ENCODE measurements at places on chromosomes 16 and 17.

- no peak for DNase-seq
Measured at GRCh38 chr16:73764321-73764720, 532.3 kb upstream of the PSMD7 start.

GRCh38 chr16:15636392-15636873 lies 6.5 kb downstream of the MARF1 start:
- no peak for DNase-seq

- no peak for DNase-seq
Measured at GRCh38 chr16:81583893-81584631, 139.5 kb downstream of the CMIP start.

- no peak for DNase-seq
Measured at GRCh38 chr16:47059991-47060390, 83.8 kb downstream of the NETO2 start.

- no peak for DNase-seq
Measured at GRCh38 chr16:81450783-81451491, 6.3 kb downstream of the CMIP start.

DNA sequence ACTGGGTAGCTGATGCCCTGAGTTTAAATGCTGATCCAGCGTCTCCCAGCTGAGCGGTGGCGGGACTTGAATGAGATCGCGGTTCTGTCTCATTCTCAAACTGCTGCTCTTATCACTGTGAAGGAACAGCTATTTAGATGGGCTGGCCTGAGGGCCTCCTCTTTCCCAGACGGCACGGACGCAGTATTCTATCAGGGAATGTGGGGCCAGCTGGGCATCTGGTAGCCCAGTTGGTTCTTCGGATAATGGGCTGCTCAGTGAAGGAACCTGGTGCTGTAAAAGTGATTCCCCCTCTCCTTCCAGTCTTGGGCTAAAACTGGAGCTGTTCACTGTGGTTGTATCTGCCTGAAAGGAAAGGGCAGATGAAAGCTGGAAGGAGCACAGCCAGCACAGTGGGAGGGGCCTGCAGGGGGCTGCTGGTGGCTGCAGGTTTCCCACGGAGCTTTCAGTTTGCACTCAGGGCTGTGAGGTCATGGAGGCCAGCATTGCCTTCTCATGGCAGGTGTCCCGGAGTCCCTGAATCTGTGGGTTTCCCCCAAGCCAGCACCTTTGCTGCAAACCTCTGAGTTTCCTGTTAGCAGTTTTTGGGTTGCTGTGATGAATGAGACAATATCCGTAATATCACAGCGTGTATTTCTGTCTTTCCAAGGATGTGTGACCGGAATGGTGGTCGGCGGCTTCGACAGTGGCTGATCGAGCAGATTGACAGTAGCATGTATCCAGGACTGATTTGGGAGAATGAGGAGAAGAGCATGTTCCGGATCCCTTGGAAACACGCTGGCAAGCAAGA lies 3.6 kb downstream of the IRF8 start:
- DNase-seq = peak; percentile 41

DNA sequence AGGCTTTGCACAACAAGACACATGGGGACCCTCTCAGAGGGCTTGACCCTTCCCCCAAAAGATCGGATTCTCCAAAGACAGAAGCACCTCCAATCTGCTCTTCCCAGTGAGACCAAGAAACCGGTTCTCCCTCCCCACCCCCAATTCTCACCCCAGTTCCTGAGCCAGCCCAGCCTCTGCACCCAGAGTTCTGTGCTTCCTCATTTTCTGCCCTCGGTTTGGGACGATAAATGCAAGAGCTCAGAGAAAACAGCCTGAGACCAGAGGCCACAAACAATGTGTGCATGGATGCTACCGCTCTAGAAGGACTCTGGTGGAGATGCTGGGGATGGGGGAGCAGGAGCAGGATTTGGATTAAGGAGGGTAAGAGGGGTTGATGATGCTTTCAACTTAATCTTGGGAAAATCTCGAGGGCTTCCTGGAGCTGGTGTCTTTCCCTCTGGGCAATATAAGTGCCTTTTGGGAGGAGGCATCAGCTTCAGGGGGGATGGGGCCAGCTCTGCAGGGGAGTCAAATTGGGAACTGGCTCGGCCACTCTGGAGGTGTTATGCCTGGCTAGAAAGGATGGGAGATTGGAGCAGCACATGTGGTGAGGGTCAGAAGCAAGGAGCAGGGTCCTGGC lies 6.0 kb downstream of the KRT15 start:
- no peak for DNase-seq

GRCh38 chr16:69481901-69482341 lies 57.5 kb downstream of the CYB5B start:
- DNase-seq = no peak

DNA sequence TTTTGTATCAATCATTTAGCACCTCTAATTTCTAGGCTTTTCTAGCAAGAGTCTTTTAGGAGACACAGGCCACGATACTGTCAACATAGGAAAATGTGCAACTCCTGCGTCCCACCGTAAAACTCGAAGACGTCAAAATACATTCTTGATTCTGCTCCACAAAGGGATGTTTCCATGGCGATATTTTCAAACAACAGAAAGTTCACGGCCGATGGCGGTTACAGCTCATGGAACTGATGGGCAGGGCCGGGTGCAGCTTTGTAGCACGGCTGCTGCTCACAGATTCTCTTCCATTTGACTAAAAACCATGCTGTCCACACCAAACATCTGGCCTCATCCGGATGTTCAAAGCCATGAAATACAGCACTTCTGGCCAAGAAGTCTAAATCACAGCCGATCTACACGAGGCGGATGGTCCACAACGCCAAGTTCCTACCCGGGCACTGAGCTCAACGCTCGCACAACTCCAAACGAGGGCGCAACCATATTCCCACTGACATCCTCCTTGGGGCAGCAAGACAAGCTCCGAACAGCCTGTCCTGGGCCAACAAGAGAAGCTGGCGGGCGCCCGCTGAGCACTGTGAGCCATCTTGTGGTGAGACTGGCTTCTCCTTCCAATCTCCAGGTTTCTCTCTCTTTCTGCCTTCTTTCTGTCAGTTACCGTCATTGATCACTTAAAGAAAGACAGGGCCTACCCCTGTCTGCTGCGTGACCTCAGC lies 79.8 kb downstream of the ZNF778 start:
- DNase-seq = no peak

GRCh38 chr17:15918261-15918660 lies 26.7 kb upstream of the ADORA2B start:
- DNase-seq = no peak

GRCh38 chr16:57043248-57043647 lies 49.1 kb upstream of the CPNE2 start:
- DNase-seq = no peak

DNA sequence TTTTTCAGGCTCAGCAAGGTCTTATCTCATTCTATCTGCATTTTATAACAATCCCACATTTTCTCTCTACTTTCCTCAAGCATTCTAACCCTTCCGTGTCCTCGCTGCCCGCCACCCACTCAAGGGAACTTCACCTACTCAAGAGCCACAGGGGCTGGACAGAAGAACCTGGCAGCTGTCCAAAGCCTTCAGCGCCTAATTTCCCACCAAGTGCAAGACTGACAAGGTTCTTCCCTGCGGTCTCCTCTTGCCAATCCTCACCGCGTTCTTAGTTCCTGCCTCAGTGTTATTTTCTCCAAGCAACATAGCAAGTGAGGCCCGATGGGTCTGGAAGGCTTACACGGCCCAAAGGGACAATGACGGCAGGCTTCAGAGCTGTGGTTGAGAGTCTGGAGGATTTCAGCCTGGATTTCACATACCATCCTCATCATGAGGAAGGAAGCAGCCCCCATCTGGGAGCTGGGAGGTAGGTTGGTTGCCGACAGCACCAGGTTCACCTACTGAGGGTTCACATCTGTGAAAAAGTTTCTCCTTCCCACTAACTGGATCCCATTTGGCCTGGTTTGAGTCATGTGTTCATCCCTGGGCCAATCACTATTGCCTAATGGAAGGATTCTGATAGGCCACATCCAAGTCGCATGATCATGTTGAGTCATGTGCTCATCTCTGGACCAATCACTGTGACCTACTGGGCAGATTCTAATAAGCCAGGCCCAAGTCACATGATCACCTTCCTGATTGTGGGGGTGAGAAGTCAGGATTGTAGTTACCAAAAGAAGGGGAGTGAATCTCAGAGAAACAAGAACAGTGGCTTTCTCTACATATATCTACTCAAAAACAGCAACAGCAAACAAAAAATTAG lies 108.2 kb downstream of the N4BP1 start:
- no peak for DNase-seq

- DNase-seq = no peak
Measured at GRCh38 chr16:31868164-31868563, 5.4 kb upstream of the ZNF267 start.

DNA sequence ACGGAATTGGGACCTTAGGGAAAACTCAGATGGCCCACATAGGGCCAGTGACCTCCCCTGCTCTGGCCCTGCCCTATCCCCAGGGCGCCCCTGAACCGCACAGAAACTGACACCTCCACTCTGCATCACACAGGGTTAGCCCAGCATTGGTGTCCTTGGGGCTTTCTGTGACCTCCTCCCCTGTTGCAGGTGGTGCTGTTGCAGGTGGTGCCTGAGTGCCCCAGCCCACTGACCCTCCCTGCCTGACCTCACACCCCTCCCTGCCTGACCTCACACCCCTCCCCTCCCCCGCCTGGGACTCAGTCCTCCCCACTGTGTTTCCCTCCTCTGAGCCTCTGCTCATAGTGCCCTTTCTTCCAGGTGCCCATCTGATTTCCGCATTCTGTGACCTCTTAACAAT lies 21.4 kb downstream of the TNFRSF13B start:
- DNase-seq = no peak

GRCh38 chr16:3004319-3004718 lies 8.4 kb upstream of the CLDN9 start:
- DNase-seq = no peak

DNA sequence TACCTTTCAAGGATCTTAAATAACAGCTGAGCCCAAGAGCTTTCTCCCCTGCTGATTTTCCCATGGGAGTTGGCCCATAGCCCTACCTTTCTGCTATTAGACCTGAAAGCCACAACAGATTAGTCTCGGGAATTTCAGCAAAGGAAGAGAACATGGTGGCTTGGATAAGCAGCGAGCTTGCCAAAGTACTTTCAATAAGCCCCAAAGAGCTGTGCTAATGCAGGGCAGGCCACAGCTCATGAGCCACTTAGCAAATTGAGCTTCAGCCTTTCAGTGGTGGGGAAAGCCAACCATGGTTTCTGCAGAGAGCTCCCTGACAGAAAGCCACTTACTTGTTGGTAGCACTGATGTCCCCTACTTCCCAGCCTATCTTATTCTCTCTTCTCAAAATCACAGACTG lies 217.8 kb upstream of the IRX5 start:
- no peak for DNase-seq

- no peak for DNase-seq
Measured at GRCh38 chr17:9976283-9977179, 71.5 kb upstream of the RCVRN start.

GRCh38 chr17:78780335-78780734 lies 1.7 kb downstream of the CYTH1 start:
- DNase-seq = no peak

DNA sequence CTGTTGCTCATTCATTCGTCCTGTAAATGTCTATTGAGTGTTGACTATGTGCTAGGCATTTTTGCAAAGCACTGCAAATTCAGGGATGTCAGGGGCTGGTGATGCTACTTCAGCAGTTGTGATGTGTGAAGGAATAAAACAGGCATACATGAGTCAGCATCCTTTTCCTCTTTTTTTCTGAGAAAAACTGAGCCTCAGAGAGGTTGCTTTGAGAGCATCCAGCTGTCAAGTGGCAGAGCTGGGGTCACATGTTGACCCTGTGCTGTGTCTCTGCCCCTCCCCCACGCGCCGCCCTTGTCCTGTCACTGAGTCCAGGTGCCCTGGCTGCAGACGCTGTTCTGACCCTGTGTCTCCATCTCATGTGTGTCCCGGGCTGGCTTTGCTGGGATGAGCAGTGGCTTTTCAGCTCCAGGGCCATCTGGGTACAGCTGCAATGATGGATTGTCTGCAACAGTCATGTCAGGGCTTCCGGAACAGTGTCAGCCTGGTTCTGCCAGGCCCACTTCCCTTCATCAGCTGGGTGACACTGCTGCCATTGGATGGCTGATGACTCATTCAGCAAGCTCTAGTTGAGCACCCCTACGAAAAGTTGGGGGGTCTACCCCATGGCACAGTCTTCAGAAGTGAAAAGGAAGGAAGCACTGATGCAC lies 14.9 kb downstream of the SEC14L5 start:
- no peak for DNase-seq

- no peak for DNase-seq
Measured at GRCh38 chr17:7497228-7497627, 13.1 kb downstream of the POLR2A start.

GRCh38 chr17:8887834-8888703 lies 20.6 kb upstream of the PIK3R6 start:
- DNase-seq = no peak

DNA sequence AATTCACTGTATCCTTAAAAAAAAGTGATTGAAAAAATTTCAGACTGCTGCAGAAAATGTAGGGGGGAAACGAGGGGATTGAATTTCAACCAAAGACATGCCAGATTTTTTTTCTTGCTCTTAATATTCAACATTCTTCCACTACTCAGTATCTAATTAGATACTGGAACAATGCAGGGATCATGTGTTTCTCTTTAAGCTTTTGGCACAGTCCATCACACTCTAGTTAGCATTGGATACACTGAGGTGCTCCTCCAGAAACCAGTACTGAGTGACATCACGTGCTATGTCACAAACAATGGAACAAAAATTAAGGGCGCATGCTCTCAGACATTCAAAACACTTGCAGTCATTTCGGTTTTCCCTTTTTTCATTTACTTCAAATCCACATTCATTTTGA lies 298.6 kb upstream of the PSMD7 start:
- DNase-seq = no peak

- no peak for DNase-seq
Measured at GRCh38 chr16:73068541-73069401, 20.8 kb upstream of the ZFHX3 start.

- DNase-seq = peak; percentile 48
Measured at GRCh38 chr16:67537636-67538591, 9.3 kb downstream of the RIPOR1 start.

DNA sequence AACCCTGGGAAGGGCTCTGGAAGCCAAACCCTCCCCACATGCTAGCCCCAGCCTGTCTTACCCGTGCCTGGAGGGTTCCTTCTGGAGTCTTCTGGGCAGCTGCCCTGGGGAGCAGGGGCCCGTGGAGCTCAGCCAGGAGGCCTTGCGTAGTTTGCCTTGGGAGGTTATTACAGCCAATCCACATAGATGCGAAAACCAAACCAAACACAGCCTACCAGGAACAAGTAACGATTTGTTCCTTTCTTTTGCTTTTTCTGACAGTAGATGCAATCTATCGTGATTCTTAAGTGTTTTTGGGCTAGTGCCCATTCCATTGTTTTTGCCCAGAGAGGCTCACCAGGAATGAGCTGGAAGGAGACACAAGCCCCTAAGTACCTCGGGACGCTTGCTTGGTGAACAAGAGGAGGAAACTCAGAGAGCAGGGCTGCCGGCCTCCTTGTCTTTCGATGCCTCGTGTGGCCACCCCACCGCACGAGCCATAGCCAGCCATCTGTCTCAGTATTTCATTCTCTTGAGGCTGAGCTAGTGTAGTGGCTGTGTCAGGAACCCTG lies 102.7 kb upstream of the NOL11 start:
- no peak for DNase-seq

GRCh38 chr16:75402821-75403475 lies 30.4 kb downstream of the CFDP1 start:
- no peak for DNase-seq

Data from stimulated activated CD4-positive, alpha-beta T cell treated with anti-CD3 and anti-CD28 coated beads, TNF-alpha, amount 100 ng/mL, for 4 hours (primary cell).